ENCODE measurements at places on chromosomes 5 and 9. TPM values are rescaled to one million over a fixed set of nuclear protein-coding genes. Genes with fewer than 3 reads are reported as not detected.

AMACR gene
- 7.7 TPM for total RNA-seq

ADAMTSL2 gene
- 0.11 TPM for total RNA-seq

DNA sequence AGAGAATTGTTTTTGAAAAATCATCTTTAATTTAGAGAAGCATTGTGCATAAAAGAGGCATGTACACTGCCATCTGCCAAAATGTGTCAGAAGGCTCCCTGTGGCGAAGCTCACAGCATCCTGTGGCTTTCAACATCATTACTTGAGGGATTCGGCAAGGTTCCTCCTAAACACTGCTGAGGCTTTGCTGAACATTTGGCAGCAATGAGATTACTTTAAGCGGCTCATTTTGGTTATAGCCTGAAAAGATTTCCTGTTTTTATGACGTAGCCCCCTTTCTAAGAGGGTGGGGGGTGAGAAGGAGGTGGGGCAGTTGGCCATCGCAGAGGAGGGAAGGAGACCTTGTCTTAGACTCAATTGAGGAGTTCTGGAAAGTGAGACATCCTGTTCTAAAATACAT is 469.4 kb downstream of the RASEF start:
- H3K27ac ChIP-seq: no peak overlapping the region
- DNase-seq: no peak
- no peaks in the 10 kb centered on the region for H3K4me1 ChIP-seq
- H3K27me3 ChIP-seq: no peaks in the 10 kb centered on the region
- no peaks in the 10 kb centered on the region for H3K36me3 ChIP-seq

DNA sequence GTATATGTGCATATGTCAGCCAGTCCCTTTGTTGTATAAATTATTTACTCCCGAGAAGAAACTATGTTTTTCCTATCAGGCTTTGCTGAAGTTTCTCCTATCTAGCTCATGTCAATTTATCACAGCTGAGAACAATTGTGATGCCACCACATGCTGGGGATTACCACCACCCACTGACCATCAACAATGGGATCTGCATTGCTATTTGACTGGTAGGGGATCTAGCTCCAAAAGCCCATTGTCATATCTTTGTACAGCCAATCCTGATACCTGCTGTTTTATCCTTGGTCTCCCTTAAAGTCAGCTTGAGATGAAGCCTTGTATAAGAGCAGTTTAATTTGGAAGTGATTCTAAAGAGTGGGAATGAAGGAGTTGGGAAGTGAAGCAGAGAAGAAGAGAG is 53.9 kb upstream of the KCNN2 start:
- H3K36me3 ChIP-seq: no peaks in the 10 kb centered on the region
- no peak overlapping the region for H3K27ac ChIP-seq
- DNase-seq: no peak

DNA sequence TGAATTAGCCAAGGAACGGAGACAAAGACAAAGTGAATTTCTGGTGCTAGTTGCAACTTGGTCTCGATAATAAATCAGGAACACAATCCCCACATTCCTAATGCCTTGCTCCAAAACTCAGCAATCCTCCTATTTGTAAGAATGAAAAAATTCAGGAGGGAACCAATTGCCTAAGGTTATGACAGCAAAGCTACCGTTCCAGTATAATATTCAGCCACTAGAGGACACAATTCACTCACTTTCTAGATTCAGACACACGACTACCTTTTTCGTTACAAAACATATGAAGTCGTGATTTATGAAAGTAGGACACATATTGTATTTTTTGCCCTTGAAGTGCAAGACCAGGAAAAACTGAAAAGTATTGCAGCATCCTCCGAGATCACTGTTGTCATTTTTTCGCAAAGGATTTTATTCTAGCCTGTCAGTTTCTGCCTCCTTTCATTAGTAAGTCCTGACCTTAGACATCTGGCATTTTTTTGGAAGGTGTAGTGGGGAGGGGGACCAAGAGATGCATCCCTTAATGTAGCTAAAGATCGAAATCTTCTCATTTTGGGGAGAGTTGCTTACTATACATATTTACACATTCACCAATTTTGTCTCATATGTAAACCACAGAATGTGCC is 133.1 kb downstream of the DOCK8 start:
- no peaks in the 10 kb centered on the region for H3K27me3 ChIP-seq
- no peak overlapping the region for H3K4me3 ChIP-seq
- H3K4me1 ChIP-seq: peaks cover 26% of the 10 kb centered on the region
- no peak overlapping the region for H3K27ac ChIP-seq

DNA sequence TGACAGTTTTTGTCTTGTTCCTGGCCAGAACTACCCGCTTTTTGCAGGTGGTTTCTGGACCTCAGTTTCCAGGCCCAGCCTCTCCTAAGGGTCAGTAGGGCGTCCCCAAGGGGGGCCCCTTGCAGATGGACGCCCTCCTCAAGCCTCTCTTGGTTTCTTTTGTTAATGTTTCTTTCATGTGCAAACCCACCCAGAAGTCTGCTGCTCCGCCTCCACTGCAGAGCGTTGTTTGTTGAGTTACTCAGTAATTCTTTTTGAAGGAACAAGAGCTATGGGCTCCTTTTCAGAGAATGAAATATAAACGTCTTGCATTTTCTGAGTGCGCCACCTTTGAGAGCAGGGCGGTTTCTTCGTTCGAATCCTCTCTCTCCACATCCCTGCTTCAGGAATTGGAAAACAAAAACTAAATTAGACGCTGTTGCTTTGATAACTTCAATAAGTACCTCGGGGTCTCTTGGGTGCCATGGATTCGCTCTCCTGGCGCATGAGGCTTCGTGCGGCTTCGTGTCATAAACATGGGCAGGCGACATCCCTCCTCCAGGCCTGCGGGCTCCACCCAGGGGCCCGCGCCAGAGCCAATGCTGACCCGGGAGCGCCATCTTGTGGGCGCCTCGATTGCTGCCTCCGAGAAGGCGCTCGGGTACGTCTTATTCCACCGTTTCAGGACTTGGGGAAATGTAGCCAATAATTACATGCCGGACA is 38.3 kb upstream of the CKMT2 start:
- peak overlapping the region; percentile 4 for H3K4me3 ChIP-seq
- H3K4me1 ChIP-seq: peaks cover 8% of the 10 kb centered on the region
- H3K27me3 ChIP-seq: no peaks in the 10 kb centered on the region
- peak; percentile 89 for DNase-seq
- H3K27ac ChIP-seq: no peak overlapping the region

DNA sequence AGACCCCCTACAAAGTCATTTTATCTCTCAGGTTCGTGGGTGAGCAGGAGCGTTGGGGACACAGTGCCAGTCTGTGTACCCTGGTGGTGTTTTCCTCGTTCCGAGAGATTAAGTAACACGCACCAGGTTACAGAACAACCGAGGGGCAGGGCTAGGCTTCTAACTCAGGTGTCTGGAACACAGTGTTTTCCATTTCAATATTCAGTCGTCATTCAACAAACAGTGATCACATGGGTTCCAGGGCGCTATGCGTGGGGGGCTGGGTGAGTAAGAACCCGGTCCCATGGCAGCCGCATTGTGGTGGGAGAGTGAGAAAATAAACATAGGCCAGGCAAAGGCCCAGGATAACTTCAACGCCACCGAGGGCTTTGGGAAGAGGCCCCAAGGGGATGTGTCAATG is 55.9 kb upstream of the RNU6ATAC start:
- H3K4me1 ChIP-seq: no peaks in the 10 kb centered on the region
- H3K36me3 ChIP-seq: no peaks in the 10 kb centered on the region
- DNase-seq: no peak
- no peak overlapping the region for H3K4me3 ChIP-seq
- H3K27ac ChIP-seq: no peak overlapping the region

GRCh38 chr9:117000196-117000723 is 313.2 kb downstream of the TRIM32 start:
- H3K4me3 ChIP-seq: no peak overlapping the region
- H3K27ac ChIP-seq: no peak overlapping the region
- H3K4me1 ChIP-seq: no peaks in the 10 kb centered on the region
- no peak for DNase-seq
- H3K27me3 ChIP-seq: no peaks in the 10 kb centered on the region
- no peaks in the 10 kb centered on the region for H3K36me3 ChIP-seq

GRCh38 chr5:152335461-152335860 is 69.6 kb downstream of the NMUR2 start:
- H3K4me1 ChIP-seq: no peaks in the 10 kb centered on the region
- H3K27ac ChIP-seq: no peak overlapping the region
- H3K4me3 ChIP-seq: no peak overlapping the region
- H3K27me3 ChIP-seq: peaks cover 5% of the 10 kb centered on the region

DNA sequence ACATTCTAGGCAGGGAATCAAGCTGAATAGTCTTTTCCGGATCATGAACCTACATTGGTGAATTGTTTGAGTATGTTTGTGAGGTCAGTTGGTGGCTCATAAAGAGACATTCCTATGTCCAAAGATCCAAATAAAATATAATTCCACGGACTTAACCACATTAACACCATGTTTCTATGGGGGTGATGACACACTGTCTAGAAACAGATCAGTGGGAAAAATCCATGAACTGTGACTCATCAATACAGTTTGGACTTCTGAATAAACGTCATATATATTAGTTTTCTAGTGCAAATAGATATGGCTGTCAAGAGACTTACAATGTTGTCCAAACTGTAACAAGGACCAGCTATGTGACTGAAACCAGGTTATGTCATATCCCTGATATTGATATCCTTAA is 509.9 kb upstream of the TYRP1 start:
- no peaks in the 10 kb centered on the region for H3K36me3 ChIP-seq
- no peaks in the 10 kb centered on the region for H3K4me1 ChIP-seq
- no peak overlapping the region for H3K4me3 ChIP-seq
- H3K27ac ChIP-seq: no peak overlapping the region
- H3K27me3 ChIP-seq: no peaks in the 10 kb centered on the region
- DNase-seq: no peak

- no peak overlapping the region for H3K4me3 ChIP-seq
- no peak overlapping the region for H3K27ac ChIP-seq
- peaks cover 70% of the 10 kb centered on the region for H3K27me3 ChIP-seq
- DNase-seq: no peak
- peaks cover 8% of the 10 kb centered on the region for H3K36me3 ChIP-seq
These were observed 205.5 kb downstream of the MEF2C start for GRCh38 chr5:88677376-88677895.

GRCh38 chr9:79902825-79903600 is 331.2 kb downstream of the TLE4 start:
- H3K36me3 ChIP-seq: no peaks in the 10 kb centered on the region
- H3K4me1 ChIP-seq: no peaks in the 10 kb centered on the region
- DNase-seq: no peak
- no peaks in the 10 kb centered on the region for H3K27me3 ChIP-seq
- no peak overlapping the region for H3K4me3 ChIP-seq

GRCh38 chr9:126014726-126015125 is 267.6 kb downstream of the PBX3 start:
- DNase-seq: no peak
- H3K27me3 ChIP-seq: peaks cover 2% of the 10 kb centered on the region
- H3K36me3 ChIP-seq: no peaks in the 10 kb centered on the region

DNA sequence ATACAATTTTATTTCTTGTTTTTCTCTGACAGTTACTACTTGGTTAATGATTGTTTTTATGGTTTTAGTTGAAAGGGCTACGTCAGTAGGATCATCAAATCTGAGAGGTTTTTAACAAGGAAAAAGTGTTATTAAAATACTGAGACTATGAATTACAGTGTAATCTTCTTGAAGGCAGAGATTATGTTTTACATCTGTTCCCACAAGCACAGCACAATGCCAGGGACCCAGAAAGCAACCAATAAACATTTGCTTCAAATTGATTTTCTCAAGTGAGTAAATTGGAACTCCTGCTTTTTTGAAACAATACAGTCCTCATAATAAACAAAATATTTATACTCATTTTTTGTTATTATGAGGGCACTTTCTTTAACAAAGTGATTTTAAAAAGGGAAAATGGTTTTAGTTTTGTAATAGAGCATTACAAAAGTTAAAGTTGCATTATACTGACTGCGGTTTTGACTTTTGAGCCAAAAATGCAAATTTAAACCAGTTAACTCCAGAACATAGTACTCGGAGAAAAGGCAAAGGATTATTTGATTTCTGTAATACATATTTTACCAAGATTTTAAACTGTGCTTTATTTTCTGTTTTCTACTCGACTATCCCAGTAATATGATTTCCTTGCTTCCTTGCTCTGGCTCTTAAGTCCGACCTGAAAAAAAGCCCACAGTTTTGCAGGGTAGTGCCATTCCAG is 176.9 kb downstream of the GDNF start:
- peaks cover 5% of the 10 kb centered on the region for H3K4me1 ChIP-seq
- H3K27me3 ChIP-seq: no peaks in the 10 kb centered on the region
- no peak overlapping the region for H3K27ac ChIP-seq
- no peaks in the 10 kb centered on the region for H3K36me3 ChIP-seq
- no peak overlapping the region for H3K4me3 ChIP-seq

DNA sequence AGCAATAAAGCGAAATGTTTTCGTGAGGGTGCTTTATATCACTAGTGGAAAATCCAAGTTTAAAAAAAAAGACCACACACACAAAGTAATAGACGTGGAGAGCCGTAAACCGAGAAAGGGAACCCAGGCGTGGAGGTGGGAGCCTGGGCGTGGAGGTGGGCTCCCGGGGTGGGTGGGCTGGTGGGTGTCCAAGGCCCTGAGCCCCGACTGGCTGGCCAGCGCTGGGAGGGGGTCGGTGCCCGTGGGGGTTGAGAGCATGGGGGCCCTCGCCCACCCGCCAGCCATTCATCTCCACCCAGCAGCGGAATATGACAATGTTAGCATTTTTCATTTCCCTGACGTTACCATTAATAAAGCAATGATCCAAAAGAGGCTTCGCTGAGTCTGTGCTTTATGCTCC is 135.0 kb downstream of the MVB12B start:
- H3K4me1 ChIP-seq: peaks cover 8% of the 10 kb centered on the region
- no peaks in the 10 kb centered on the region for H3K27me3 ChIP-seq
- no peaks in the 10 kb centered on the region for H3K36me3 ChIP-seq
- no peak for DNase-seq
- no peak overlapping the region for H3K27ac ChIP-seq
- H3K4me3 ChIP-seq: no peak overlapping the region

- no peak for DNase-seq
- no peak overlapping the region for H3K27ac ChIP-seq
- no peaks in the 10 kb centered on the region for H3K4me1 ChIP-seq
These were observed 468.2 kb downstream of the NTRK2 start for GRCh38 chr9:85137696-85138095.
